ENCODE measurements at places on chromosomes 5 and 9.

DNA sequence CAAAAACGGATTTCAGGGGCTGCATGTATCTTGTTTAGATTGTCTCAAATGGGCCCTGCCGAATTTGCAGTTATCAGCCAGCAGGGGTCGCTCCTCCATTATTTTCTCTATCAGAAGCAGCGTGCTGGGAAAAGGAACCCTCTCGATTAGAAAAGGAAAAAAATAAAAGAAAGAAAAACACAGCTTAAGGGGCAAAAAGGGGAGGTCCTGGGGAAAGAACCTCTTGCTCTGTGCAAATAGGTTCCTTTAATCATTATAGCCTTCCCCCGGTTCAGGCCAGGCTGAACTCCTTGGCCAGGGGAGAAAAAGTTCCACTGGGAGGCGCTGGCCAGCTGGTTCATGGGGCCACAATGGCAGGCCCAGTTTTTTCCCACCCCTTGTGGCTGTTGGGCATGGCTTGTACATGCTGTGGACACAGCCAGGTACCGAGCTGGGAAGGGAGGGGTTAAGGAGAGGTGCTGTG lies 25.0 kb upstream of the CAPSL start:
- peak; percentile 21 for DNase-seq

GRCh38 chr5:121962347-121962670 lies 534 bp downstream of the SRFBP1 start:
- DNase-seq = peak; percentile 2

DNA sequence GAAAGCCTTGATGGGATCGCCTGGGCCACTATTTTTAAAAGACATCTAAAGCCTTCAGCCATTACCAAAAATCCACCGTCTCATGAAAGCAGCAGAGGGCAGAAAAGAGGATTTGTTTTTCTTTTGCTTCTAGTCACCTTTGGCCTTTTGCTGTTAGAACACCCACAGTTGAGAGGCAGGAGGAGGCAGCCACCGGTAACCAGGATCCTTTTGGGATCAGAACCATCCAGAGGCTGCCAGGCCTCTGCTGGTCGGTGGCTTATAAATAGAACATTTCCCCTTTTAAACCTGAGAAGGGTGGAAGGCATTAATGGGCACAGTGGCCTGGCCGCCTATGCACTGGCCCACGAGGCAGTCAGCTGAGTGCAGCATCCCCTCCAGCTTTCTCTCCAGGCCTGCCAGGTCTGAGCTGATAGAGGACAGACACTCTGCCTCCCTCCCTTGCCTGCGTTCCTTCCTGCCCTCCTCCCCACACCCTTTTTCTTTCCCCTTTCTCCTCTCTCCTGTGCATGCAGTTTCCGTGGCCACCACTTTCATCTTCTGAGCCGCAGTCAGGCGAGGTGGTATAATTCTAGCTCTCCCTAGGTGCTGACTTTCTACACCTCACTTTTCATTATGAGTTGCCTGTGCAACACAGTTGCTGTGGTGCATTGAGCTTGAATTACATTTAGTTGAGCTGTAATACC lies 253.4 kb downstream of the ARHGAP26 start:
- peak; percentile 88 for DNase-seq

GRCh38 chr5:170164921-170165320 lies 59.2 kb downstream of the FOXI1 start:
- DNase-seq = no peak

- DNase-seq = no peak
Observed at GRCh38 chr9:121823451-121824169, 172.2 kb downstream of the DAB2IP start.

- peak; percentile 91 for DNase-seq
Observed at GRCh38 chr9:38392235-38393127, at the start of gene ALDH1B1. TSS of gene ALDH1B1 (plus strand) at chr9:38392702. CDS start at chr9:38395749, 3,047 bp downstream.

- no peak for DNase-seq
Observed at GRCh38 chr5:141757402-141757801, 75.4 kb upstream of the ARAP3 start.

DNA sequence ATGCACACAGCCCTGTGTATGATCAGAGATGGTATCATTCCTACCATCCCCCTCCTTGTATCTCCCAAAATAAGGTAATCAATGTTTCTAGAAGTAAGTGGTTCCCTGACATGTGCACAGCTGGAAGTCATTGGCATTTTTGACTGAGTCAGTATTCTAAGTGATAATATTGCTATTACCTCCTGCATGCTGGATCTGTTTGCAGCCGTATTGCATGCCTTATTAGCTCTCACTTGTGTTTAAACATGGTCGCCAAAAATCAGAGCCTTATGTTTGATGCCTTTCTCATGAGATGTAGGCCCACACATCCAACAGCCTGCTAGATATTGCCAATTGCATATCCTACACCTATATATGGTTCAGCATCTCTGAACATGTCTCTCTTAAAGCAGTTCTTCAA lies 254.3 kb downstream of the CDH12 start:
- DNase-seq = no peak

DNA sequence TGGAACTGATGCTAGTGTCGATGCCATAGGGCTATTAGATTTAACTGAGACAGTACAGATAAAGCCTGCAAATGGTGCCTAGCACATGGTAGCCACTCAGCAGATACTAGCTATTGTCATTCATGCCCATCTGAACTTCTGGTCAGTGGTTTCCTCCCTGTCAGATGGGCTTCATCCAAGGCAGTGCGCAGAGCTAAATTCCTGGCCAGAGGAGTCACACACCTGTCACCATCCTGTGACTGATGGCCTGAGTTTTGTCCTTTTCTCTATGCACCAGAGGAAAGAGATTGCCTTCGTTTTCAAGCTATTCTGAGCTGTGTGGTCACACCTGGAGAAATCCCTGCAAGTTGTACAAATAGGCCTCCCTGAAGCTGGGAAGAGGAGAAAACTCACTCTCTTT lies 34.7 kb downstream of the MSX2 start:
- DNase-seq = no peak

DNA sequence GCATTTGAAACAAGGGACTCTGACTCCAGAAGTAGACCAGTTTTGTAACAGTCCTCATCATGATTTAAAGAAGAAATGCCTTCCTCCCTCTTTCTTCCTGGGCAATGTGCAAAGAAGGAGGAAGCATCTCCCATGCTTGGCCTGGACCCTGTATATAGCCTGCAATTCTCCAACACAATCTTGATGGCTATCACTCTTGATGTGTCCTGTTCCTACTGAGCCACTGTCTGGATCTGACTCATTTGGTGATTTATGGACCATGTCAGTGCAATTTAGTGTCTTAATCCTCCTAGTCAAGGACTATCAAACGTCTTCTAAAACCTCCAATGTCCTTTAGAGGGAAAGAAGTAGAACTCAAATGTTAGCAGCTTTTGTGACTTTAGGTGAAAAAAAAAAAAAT lies 697.3 kb downstream of the TLR4 start:
- no peak for DNase-seq

DNA sequence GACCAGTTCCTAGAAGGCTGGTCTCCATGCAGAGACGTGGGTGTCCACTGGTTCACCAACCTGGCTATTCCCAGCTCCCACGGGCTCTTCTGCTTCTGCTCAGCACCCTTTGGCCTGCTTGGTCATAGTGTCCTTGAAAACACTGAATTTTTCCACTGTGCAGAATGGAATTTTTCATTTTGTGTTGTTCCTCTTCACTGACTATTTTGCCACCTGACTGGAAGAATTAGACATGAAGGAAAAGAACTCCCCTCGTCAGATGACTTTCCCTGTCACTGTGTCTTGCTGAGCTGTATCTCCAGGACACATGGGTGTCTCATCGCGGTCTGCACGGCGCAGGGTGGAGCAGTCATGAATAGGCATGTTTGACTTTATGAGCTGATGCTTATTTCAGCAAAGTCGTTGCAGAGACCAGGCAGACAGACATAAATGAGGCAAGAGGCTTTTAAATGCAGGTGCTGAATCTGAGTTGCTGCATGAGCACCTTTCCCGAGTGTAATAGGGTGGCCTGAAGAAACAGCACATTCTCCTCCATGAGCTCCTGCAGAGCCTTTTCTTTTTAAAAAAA lies 50.2 kb upstream of the SEMA4D start:
- DNase-seq = no peak

DNA sequence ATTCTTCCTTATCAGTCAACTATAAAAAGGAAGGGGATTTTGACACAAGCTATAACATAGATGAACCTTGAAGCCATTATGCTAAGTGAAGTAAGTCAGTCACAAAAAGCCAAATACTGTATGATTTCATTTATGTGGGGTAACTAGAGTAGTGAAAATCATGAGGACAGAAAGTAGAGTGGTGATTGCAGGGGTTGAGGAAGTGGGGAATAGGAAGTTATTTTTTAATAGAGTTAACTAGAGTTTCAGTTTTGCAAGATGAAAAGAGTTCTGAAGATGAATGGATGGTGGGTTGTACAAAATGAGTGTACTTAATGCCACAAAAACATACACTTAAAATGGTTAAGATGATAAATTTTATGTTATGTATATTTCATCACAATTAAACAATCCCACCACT lies 65.4 kb upstream of the FAM174A start:
- DNase-seq = no peak

- peak; percentile 8 for DNase-seq
Observed at GRCh38 chr5:71922584-71923106, 184.6 kb upstream of the MAP1B start.

DNA sequence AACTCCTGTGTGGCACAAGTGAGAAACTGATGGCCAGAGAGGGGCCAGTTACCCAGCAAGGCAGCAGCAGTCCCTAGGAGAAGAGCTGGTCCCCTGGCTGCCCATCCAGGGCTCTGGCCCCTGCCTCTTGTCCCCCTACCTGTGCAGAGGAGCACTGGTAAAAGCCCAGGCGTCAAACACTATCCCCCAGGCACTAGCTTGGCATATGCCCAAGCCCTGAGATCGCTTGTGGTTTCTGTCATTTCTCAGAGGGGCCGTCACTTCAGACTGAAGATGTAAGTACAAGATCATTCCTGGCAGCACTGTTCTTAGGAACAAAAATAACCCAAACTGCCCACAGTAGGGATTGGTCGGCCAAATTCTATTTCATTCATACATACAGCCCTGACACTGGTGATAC lies 53.9 kb downstream of the COL15A1 start:
- no peak for DNase-seq

DNA sequence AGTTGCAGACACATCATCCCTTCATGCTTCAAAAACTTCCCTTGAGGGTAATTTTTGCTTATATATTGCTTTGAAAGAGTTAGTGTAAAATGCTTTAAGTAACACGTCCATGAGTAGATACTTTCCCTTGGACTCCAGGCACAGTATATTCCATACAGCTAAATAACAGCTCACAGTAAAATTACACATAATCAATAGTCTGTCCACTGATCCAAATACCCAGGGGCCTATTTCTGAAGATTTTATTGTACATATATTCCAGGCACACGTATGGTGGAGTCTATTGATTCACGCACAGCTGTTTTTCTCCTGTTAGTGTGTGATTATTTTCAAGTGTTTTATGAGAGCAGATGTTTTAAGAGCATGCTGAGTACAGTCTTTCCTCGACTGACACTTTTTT lies 223.7 kb upstream of the GRAMD2B start:
- no peak for DNase-seq

DNA sequence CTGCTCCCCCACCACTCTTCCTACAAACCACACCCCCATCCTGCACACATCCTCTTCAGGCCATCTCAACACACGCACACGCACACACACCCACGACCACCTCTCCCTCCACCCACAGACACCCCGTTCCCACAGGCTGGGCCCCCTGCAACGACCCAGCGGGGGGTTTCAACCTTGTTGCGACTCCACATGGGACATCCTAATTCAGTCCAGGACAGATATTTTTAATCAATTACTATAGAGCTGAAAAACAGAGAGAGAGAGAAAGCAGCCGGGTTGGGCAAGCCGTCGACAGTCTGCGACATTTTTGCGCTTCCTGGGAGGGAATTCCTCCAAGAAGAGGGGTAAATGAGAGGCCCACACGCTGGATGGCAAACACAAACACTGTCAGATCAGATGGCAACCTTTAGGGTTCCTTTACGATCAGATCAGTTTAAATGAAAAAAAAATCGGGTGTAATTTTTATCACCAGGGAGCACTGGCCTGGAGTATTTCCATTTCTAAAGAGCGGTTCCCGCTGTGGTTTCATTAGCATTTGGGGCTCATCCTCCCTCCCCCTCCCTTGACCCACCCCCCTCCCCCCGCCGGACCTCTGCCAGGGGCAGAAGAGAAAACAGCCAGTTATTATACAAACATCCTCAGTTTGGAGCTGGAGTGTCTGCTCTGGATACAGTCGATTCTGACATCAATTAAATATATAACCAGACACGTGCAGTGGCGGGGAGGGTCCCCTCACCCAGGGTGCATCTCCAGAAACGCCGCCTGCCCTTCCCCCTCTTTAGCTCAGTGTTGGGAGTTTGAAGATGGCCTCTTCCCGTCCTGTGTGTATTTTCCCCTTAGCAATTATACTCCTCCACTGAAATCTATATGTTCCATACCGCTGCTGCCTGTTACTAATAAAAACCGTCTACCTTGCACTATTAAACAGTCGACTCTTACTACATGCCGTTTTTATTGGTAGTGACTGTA lies 2.3 kb upstream of the IRX2 start:
- no peak for DNase-seq

- DNase-seq = no peak
Observed at GRCh38 chr5:123094237-123094918, 5.3 kb downstream of the PRDM6 start.

GRCh38 chr5:80964919-80965318 lies 4.8 kb downstream of the RASGRF2 start:
- peak; percentile 74 for DNase-seq

DNA sequence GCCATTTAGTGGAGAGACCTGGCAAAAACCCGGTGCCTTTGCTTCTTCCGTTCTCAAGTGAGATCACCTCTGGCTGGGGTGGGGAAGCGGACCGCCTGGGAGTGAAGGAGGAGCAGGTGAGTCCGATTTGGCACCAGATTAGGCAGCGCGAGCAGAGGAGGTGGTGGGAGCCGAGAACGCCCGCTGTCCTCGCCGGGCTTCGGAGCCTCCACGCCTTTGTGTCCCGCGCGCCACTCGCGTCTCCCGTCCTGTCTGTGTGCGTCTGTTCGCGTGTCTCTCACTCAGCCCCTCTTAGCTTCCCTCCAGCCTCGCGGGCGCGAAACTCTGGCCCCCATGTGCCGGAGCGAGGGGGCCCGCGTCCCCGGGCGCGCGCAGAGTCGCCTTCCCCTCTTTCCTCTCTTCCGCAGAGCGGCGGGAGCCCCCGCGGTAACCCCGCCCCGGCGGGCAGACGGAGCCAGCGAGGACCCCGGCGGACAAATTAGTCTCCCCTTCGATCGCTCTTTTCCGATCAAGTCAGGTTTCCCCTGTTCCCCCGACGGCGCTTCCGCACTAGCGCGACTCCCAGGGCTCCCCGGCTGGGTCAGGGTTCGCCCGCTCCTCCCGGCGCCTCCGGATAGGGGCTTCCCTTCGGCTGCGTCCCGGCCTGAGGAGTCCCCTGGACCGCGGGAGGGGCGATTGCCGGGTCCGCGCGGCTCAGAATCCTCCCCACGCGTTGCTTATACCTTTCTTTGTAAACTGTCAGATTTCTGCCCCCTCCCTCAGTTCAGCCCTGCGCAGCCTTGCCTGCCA lies 7.1 kb downstream of the POU4F3 start:
- DNase-seq = no peak

DNA sequence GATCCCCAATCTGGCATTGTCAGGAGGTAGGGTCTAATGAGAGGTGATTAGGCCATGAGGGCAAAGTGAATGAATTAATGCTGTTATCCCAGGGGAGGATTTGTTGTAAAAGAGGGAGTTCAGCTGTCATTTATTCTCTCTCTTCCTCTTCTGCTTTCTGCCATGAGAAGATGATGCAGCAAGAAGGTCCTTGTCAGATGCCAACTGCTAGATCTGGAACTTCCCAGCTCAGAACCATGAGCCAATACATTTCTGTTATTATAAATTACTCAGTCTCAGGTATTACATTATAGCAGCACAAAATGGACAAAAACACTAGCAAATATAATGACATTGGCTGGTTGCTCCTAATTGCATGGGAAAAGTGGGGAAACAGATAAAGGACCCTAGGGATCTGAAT lies 15.6 kb upstream of the BICD2 start:
- no peak for DNase-seq

- no peak for DNase-seq
Observed at GRCh38 chr9:113863345-113863744, 12.8 kb upstream of the ZNF618 start.

Data from activated CD4-positive, alpha-beta T cell treated with anti-CD3 and anti-CD28 coated beads, Interleukin-10, Interleukin-2, amounts not matched to agents 100 ng/mL and 50 ng/mL, durations not matched to agents 16 hours and 8 hours (primary cell).